ENCODE measurements at places on chromosomes 12 and 14. TPM values are rescaled to one million over a fixed set of nuclear protein-coding genes. Genes with fewer than 3 reads are reported as not detected.

Gene NINJ2
- 4.4 TPM for polyA plus RNA-seq

- DNase-seq: peak; percentile 41
Measured at GRCh38 chr12:15532364-15532977, 210.2 kb downstream of the PTPRO start.

DNA sequence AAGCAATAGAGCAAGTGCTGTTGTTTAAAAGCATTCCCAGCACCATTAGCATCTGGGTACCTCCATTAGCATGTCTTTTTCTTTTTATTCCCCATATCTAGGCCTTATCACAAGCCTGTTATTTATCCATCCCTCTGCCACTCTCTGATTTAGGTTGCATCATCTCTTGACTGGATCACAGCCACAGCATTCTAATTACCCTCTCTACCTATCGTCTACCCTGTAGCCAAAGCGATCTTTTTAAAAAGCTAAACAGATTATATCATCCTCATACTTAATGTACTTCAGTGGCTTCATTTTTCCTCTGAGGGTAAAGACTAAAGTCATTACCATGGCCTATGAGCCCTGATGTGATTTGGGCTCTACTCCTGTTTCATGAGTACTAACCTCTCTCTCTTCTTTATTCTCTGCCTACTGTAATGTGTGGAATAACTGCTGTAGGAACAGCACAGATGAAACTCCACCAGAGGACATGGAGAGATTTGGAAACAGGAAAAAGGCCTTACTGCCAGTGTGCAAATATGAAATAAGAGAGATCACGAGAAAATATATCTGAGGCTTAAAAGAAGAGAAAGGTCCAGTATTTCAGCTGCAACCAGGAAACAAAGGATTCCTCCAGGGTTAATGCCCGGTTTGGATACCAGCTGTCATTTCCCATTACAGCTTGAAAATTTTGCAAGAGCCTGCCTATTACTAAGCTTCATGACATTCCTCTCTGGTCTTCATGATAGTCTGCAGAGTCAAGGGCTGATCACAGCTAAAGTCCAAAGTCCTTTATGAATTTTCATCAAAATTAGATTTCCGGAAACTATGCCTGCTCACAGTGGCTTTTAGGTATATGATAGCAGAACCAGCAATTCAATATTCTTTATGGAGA is 422.5 kb upstream of the PDE3A start:
- DNase-seq: peak; percentile 44

DNA sequence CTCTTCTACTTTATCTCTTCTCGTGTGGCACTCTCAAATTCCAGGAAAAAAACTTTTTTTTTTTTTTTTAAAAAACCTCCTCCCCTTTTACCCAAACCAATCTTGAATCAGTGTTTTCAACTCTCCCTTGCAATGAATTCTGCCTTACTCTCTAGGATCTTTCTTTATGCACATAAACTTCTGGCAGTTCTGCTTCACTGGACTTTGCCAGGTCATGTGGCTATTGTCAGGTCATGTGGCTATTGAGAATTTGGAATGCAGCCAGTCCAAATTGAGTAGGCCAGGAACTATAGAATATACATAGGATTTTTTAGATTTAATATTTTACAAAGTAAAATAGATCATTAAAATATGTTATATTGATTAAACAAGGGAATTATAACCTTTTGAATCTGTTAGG is 218.2 kb downstream of the TMTC3 start:
- no peak for DNase-seq

Gene WNT5B
- not detected for polyA plus RNA-seq

- no peak for DNase-seq
Measured at GRCh38 chr14:99968941-99969340, 96.3 kb upstream of the EVL start.

Gene BCAT1
- 21.6 TPM for polyA plus RNA-seq

Gene ANKRD33
- polyA plus RNA-seq: 0.92 TPM

Gene CDKN3
- 36.6 TPM for polyA plus RNA-seq

Data from endothelial cell of umbilical vein (primary cell).